ENCODE measurements at places on chromosomes 13 and 19.

GRCh38 chr19:34316741-34317301 is 48.2 kb upstream of the GPI start:
- no peak for DNase-seq

DNA sequence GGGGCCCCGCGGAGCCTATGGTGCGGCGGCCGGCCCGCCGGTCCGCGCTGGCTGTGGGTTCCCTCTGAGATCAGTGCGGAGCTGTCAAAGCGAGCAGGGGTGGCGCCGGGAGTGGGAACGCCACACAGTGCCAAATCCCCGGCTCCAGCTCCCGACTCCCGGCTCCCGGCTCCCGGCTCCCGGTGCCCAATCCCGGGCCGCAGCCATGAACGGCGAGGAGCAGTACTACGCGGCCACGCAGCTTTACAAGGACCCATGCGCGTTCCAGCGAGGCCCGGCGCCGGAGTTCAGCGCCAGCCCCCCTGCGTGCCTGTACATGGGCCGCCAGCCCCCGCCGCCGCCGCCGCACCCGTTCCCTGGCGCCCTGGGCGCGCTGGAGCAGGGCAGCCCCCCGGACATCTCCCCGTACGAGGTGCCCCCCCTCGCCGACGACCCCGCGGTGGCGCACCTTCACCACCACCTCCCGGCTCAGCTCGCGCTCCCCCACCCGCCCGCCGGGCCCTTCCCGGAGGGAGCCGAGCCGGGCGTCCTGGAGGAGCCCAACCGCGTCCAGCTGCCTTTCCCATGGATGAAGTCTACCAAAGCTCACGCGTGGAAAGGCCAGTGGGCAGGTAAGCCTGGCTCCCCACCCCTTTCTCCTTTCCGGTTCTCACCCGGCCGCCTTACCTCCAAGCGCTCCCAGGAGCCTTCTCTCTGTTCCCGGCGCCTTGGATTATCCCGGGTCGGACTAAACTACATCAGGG is at the start of gene PDX1:
Gene PDX1, plus strand, starts transcription at position 67 of the 743 bp plus-strand sequence. Its CDS starts 139 bp downstream, at position 206.
- DNase-seq = no peak

DNA sequence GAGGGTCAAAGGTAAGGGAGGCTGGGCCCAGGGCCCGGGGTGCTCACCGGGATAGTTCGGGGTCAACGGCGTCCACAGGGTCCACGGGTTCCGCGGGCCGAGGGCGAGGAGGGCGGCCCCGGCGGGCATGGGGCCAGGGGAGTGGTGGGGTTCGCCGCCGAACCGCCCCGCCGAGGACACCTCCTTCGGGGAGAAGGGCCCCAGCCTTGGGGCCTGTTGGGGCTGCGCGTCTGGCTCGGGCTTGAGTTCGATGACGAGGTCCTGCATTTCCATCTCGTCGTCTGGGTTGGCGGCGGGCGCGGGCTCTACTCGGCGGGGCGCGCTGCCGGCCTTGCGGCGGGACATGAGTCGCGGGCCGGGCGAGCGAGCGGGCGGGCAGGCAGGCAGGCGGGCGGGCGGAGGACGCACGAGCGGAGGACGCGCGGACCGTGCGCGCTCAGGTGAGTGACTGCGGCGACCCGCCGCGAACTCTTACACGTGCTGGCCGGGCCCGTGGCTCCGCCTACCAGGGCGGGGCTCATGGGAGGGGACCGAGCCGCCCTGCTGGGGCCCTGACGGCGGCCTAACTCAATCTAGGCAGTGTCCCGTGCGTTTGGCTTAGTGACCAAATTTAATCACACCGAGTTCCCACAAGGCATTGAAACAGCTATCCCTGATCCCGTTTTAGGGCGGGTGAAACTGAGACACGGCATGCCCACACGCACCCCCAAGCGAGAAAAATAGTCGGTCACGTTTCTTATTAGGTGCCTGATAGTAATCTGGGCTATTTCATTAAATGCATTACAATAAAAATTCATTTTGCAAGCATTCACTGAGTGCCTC is at the start of gene ZNF296:
Gene ZNF296, minus strand, starts transcription at position 450 of the 822 bp plus-strand sequence. Its CDS starts 105 bp downstream, at position 345.
- peak; percentile 83 for DNase-seq

DNA sequence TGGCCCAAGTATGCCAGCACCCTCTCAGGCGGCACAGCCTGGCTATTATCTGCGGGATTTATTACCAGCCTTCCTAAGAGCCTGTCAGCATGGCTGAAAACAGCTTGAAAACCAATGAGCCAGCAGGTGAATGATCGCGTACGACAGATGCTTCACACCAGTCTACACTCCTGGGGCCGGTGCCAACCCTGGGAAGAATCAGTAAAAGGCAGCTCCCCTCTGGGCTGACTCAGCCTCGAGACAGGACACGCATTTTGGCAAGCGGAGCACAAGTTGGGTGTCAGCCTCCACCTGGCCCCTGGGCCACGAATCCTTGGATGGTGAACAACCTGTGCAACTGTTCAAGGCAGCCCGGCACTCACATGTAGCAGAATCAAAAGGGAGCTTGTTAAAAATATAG is 15.6 kb downstream of the EMP3 start:
- DNase-seq = peak; percentile 20

- peak; percentile 39 for DNase-seq
Measured at GRCh38 chr13:70960841-70961443, 852.7 kb upstream of the KLHL1 start.

DNA sequence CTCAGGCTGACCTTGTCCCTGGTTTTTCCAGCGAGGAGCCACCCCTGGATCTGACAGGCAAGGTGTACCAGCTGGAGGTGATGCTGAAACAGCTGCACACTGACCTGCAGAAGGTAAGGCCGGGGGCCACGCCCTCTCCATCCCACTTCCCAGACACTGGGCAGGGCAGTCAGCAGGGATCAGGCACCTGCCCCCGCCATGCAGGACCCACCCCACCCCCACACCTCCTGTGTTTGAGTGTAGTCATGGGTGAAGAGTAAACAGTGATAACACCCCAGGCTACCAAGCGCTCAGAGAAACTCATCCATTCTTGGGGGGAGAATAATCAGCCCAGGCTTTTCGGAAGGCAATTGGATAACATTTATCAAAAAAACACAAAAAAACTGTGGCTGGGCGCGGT is 19.9 kb downstream of the DPF1 start:
- no peak for DNase-seq

DNA sequence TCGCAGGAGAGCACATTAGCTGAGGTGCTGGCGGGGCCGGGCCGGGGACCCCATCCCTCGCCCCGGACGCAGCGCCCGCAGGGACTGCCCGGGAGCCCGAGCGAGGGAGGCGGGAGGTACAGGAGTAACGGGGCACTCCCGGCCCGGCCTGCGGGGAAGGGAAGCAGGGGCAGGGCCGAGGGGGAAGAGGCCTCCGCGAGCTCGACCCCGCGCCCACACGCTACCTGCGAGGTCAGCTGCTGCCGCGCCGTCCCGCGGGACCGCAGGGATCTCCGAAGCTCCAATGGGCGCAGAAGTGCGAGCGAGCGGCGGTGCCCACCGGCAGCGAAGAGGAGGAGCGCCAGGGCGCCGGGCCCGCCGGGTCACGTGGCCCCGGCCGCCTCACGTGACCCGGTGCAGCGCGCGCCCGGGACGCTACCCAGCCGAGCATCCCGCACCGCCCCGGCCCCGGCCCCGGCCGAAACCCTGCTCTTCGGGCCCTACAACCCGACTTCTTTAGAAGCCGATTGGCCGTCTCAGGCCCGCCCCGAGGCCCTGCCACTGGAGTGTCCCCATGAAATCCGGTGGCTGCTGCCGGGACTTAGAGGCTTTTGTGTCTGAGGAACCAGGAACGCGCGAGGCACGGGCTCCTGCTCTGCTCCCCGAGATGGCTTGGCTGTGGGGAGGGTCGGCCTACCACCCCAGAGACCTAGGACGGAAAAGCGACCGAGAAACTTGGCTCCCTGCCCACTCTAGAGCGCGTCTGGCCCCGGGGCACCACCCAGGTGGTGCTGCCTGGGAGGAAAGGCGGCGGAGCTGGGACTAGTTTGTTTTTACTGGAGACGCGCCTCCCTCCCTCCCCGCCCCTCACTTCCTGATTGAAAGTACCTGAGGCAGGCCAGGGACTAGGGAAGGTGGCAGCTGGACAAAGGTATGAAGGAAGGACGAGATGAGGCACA is at the start of gene RCBTB1:
Gene RCBTB1, minus strand, starts transcription at position 339 of the 938 bp plus-strand sequence. CDS start 18,279 bp downstream, outside the sequence.
- DNase-seq = peak; percentile 69

GRCh38 chr13:81302125-81302524 is 961.2 kb upstream of the SPRY2 start:
- DNase-seq = no peak

DNA sequence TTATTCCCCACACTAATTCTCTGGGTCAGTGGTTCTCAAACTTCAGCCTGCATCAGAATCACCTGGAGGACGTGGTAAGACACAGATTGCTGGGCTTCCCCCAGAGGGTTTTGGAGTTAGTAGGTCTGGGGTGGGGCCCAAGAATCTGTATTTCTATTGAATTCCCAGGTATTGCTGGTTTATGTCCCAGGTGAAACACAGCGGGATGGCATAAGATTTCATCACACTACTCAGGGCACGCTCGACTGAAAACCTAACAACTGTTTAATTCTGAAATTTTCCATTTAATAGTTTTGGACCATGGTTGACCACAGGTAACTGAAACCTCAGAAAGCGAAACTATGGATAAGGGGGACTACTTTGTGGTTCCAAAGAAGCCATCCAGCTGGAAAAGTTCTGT is 6.5 kb downstream of the MLNR start:
- DNase-seq = no peak

DNA sequence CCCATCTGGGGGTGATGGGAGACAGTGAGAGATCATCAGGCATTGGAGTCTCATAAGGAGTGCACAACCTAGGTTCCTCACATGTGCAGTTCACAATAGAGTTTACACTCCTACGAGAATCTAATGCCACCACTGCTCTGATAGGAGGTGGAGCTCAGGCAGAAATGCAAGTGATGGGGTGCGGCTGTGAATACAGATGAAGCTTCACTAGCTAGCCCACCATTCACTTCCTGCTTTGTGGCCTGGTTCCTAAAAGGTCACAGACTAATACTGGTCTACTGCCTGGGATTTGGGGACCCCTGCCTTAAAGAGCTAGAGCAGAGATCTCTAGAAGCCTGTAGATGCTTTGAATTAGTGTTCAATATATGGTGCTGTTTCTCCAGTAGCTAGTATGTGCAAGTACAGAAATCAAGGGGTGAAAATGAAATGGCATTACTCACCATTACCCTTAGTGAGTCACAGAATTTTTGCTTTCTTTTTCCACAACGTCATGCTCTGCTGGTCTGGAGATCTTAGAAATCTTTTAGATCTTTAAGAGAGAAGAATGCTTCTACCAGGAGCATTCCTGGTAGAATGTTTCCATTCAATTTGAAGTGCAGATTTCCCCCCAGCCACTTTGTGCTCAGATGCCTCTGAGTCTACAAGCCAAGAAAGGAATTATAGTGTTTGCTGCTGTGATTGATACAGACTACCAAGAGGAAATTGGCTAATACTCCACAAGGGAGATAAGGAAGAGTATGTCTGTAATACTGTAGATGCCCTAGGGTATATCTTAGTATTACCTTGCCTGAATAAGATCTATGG is 2301.2 kb downstream of the PCDH9 start:
- DNase-seq = no peak

DNA sequence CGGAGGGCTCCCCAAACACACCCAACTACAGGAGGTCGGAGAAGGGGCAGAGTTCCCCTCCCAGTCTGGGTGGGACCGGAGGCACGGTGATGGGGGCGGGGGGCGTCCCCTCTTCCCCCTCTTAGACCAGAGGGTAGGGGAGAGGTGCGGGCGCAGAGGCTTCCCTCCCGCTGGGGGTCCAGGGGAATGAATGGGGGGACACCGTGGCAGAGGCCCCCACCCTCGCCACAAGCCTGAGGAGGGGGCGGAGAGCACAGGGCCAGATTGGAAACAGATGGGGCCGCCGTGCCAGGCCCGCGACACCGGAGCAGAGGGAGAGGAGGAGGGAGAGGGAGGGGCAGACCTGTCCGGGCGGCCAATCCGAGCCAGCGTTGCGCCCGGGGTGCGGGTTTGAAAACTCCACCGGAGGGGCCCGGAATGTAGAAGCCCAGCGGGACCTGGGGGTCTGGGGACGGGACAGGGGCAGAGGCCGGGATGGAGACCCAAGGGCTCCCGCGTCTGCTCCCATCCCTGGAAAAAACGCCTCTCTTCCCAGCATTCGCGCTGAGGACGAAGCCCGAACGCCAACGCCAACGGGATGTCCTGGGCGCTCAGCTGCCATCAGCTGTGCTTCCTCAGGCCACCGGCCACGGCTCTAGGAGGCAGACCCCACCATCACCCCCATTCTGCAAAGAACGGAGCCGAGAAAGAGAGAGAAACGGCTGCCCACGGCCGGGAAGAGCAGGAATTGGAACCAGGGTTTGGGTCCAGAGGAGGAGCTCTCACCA is 46.8 kb downstream of the PTPRS start:
- DNase-seq = no peak
